Psoas muscle (tissue), 8 donors: ENCODE measurements at places on chromosomes 3 and 15.

- H3K4me1 ChIP-seq = no peaks in the 10 kb centered on the region
- H3K36me3 ChIP-seq = no peaks in the 10 kb centered on the region
- no peak for DNase-seq
- H3K27me3 ChIP-seq = no peaks in the 10 kb centered on the region
- no peak overlapping the region for H3K27ac ChIP-seq
Observed at GRCh38 chr3:170564664-170565063, 21.2 kb downstream of the SLC7A14 start.

- H3K4me3 ChIP-seq = peak overlapping the region; percentile 73
- H3K4me1 ChIP-seq = no peaks in the 10 kb centered on the region
- DNase-seq = no peak
- no peak overlapping the region for H3K27ac ChIP-seq
Observed at GRCh38 chr15:40595219-40595618, 1.2 kb downstream of the KNL1 start.

- H3K27me3 ChIP-seq = no peaks in the 10 kb centered on the region
- H3K27ac ChIP-seq = no peak overlapping the region
- H3K36me3 ChIP-seq = peaks cover 24% of the 10 kb centered on the region
Observed at GRCh38 chr3:149077628-149078027, 8.7 kb downstream of the HLTF start.

DNA sequence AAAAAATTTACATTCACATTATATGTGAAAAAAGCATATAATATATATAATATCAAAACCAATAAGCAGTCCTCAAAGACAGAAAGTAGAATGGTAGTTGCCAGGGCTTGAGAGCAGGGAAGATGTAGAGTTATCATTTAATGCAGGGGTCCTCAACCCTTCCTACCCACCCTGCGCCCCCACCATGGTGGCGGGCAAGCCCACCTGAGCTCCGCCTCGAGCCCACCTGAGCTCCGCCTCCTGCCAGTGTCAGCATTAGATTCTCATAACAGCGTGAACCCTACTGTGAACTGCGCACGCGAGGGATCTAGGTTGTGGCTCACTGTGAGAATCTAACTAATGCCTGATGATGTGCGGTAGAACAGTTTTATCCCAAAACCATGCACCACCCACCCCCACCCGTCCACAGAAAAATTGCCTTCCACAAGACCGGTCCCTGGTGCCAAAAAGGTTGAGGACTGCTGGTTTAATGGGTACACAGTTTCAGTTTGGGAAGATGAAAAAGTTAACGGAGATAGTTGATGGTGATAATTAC lies 3.0 kb downstream of the TRIM59 start:
- DNase-seq = no peak
- H3K27me3 ChIP-seq = no peaks in the 10 kb centered on the region
- H3K4me1 ChIP-seq = peaks cover 9% of the 10 kb centered on the region

DNA sequence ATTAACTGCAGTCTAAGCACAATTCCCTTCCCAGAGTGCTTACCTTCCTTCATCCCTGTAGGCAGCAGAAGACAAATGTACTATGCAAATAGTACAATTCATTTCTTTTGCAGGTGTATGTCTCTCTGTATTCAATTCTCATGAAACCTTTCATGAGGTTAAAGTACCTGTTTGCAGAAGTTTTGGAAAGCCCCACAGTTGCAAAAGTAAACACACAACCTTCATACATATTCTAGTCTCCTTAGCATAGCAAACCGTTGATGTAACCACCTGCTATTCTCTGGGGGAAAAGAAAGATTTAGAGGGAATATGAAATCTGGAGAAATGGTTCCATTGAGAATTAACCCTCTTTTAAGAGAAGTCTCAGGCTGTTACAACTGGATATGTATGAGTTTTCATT lies 200.3 kb upstream of the SUCLG2 start:
- DNase-seq = no peak
- H3K27me3 ChIP-seq = no peaks in the 10 kb centered on the region
- no peaks in the 10 kb centered on the region for H3K4me1 ChIP-seq
- H3K27ac ChIP-seq = no peak overlapping the region

GRCh38 chr3:143507735-143508580 lies 340.3 kb downstream of the SLC9A9 start:
- no peaks in the 10 kb centered on the region for H3K27me3 ChIP-seq
- H3K4me1 ChIP-seq = no peaks in the 10 kb centered on the region
- H3K27ac ChIP-seq = no peak overlapping the region
- no peak overlapping the region for H3K4me3 ChIP-seq
- H3K36me3 ChIP-seq = no peaks in the 10 kb centered on the region
- no peak for DNase-seq

- DNase-seq = peak; percentile 57
- no peak overlapping the region for H3K27ac ChIP-seq
- H3K4me3 ChIP-seq = no peak overlapping the region
- peaks cover 12% of the 10 kb centered on the region for H3K4me1 ChIP-seq
- H3K27me3 ChIP-seq = no peaks in the 10 kb centered on the region
Observed at GRCh38 chr3:177538048-177538749, 340.9 kb upstream of the TBL1XR1 start.
